Muscle of leg (tissue), 16 donors: ENCODE measurements at places on chromosomes 12 and 14. TPM values are rescaled to one million over a fixed set of nuclear protein-coding genes. Genes with fewer than 3 reads are reported as not detected.

The SDS gene
- polyA plus RNA-seq: 0.27 TPM

The PNMA1 gene
- 25.7 TPM for polyA plus RNA-seq

The GLT1D1 gene
- 1.2 TPM for polyA plus RNA-seq

The GLIPR1 gene
- 8.0 TPM for polyA plus RNA-seq

The TPH2 gene
- polyA plus RNA-seq: 0.37 TPM

The TMEM132D gene
- polyA plus RNA-seq: 2.0 TPM

The SLCO1C1 gene
- polyA plus RNA-seq: 0.10 TPM

The ANG gene
- polyA plus RNA-seq: 3.9 TPM

The CFAP251 gene
- 0.81 TPM for polyA plus RNA-seq

The ART4 gene
- 0.12 TPM for polyA plus RNA-seq

The SLC25A29 gene
- polyA plus RNA-seq: 31.1 TPM

The CHGA gene
- polyA plus RNA-seq: 20.9 TPM
